ENCODE measurements at places on chromosomes 2 and 18.

GRCh38 chr2:176851200-176851888, 361.2 kb upstream of the HNRNPA3 start:
- DNase-seq: no peak

GRCh38 chr2:71074893-71075395, 6.5 kb downstream of the NAGK start:
- DNase-seq: no peak

GRCh38 chr2:5818961-5819600, 126.9 kb downstream of the SOX11 start:
- no peak for DNase-seq

DNA sequence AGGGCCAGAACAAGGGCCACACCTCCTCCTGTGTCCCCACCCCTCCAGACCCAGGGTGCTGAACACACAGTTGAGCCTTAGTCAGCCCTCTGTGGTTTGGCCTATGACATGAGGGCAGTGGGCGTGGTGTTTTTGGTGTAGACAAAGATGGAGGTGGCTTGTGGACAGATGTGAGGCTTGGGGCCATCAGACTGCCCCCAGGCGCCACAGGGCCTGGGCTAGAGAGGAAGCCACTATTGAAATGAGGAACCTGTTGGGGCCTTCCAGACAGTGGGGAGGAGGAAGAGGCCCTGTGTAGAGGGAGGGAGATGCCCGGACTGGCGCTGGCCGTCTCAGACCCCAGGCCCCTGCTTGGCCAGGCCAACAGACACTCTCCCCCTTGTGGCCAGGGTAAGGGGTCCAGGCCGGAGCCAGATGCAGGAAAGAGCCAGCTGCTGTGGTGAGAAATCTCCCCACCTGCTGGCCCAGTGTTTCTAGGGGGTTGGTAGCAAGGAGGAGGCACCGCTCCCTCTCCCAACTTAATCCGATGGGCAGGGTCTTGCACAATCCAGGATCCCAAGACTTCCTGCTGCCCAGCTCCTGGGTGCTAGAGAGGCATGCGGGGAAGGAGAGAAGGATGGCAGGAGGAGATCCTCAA, 53.8 kb downstream of the SMAD7 start:
- no peak for DNase-seq
